ENCODE measurements at places on chromosomes 13 and 19.
A peak's percentile ranks its signal among the peaks of the same experiment; 100 is the strongest.

DNA sequence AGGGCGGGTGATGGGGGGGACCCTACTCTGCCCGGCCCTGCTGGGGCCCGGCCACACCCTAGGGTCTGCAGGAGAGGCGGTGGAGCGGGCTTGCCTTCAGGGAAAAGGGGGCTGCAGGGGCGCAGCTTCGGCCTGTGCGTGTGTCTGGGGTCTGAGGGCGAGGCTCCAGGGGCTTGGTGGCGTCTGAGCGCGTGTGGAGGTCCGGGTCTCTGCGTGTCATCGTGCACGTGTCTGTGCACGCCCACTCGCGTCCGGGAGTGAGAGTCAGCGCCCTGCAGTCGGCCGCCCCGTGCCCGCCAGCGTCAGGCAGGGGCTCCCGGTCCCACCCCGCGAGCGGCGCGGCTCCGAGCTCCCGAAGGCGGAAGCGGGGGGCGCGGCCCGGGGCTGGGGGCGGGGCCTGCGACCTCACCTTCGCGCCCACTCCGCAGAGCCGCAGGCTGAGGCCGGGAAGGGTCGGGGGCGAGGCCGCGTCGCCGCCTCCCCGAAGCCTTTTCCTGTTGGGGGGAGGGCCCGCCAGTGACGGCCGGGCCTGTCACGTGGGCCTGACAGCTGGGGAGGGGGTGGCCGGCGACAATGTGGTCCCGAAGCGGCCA, at the start of gene ARHGAP45:
Gene ARHGAP45, plus strand, starts transcription at position 420 of the 593 bp plus-strand sequence. CDS start 239 bp downstream, outside the sequence.
- peak; percentile 87 for DNase-seq

DNA sequence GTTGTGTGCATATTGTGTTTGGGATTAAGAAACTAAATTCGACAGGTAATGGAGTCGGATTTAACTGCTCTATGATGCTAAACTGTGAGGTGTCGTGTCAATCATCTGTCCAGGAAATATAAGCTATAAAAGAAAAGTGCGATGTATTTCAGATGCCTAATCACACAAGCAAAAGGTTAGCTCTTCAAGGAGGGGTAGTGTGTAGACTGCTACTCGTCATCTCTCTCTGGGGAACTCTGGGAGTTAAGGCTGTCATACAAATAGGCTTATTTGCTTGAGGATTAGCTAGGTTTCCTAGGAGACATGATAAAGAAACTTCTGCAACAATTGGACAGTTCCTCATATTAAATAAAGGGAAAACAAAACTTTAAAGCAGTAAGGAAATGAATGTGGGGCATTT, 462.1 kb downstream of the OLFM4 start:
- DNase-seq, result no peak

- DNase-seq, result no peak
These were observed 17.6 kb downstream of the TJP3 start for GRCh38 chr19:3725640-3726310.

GRCh38 chr19:14761607-14762006, 16.8 kb downstream of the ADGRE2 start:
- no peak for DNase-seq

DNA sequence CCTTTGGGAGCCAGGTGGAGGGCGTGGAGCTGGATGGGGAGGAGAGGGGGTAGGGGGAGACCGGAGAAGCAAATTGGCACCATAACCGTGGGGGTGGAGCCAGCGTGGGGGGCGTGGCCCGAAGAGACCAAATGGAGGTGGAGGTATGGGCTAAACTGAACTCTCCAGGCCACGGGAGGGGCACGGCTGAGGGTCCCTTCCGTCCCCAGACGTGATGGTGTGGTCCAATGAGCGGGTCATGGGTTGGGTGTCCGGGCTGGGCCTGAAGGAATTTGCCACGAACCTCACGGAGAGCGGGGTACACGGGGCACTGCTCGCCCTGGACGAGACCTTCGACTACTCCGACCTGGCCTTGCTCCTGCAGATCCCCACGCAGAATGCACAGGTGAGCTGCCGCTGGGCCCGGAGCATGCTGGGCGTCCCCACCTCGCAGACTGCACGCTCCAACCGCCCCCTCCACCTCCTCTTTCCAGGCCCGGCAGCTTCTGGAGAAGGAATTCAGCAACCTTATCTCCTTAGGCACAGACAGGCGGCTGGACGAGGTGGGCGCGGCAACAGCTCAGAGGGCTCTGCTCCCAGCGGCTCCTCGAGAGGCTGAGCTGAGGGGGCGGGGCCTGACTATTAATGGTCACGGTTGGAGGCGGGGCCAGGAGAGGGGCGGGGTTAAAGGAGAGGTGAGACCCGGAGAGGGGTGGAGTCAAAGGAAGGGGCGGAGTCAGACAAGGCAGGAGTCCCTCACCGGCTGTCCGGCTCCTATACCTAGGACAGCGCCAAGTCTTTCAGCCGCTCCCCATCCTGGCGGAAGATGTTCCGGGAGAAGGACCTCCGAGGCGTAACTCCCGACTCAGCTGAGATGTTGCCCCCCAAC, 6.2 kb downstream of the HRC start:
- DNase-seq, result peak; percentile 64

GRCh38 chr13:59963827-59964226, 199.9 kb downstream of the DIAPH3 start:
- DNase-seq, result no peak

DNA sequence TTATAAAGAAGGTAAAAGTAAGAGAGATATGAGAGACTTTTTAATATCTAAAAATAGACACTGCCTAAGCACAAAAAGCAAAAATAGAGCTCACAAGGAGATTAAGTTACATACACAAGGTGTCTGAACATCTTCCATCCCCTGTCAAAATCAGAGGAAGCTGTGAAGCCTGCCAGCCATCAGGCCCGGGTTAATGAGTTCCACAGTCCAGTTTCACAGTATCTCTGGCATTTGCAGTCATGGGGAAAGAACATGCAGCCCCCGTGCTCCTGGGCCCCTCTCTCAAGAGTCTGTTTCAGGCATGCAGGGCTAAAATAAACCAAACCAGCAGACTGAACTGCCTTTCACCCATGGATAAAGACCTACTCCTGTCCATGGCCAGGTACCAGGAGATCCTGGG, 79.2 kb downstream of the TBC1D4 start:
- DNase-seq, result no peak

- DNase-seq, result no peak
These were observed 145.8 kb upstream of the SOX1 start for GRCh38 chr13:111920932-111921705.

DNA sequence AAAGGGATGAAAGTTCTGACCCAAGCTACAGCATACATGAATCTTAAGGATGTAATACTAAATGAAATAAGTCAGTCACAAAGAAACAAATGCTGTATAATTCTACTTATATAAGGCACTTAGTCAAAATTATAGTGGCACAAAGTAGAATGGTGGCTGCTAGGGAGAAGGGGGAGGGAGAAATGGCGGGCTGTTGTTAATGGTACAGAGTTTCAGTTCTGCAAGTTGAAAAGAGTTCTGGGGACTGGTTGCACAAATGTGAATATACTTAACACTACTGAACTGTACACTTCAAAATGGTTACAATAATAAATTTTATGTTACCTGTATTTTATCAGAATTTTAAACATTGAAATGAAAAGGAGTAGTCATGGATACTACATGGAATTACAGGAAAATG, 48.9 kb upstream of the CLDN10 start:
- no peak for DNase-seq

DNA sequence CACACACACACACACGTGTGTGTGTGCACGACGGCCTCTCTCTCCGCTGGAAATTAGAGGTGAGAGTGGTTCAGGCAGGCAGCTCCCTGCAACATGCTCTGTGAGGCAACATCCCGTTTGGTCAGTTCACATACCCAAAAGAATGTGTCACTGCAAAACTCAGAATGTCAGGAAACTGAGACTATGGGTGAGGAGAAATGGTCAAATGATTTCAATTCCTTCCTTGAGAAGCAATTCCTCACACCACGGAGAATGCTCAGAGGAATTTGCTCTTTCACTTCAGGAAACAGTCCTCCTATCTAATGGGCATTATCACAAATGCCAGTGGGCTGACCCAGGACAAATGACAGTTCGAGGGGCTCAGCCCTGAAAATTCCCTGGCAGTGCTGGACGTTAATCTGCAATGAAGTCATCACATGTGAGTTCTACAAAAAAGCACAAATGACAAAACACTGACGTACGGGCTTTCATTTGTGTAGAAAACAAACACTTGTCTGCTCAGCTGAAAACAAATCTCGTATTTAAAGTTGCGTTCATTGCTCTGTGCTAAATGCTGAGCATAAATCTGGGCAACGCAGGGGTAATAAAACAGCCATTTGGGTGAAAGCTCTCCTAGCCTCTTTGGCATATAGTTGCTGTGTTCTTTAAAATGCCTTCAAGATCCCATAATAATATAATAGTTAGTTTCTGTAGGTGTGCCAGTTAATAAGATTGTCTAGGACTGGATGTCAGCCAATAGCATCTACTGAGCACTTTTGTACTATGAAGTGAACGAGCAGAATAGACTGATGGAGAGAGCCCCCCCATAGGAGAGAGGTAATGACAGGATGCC, 18.6 kb upstream of the LATS2 start:
- DNase-seq, result no peak

DNA sequence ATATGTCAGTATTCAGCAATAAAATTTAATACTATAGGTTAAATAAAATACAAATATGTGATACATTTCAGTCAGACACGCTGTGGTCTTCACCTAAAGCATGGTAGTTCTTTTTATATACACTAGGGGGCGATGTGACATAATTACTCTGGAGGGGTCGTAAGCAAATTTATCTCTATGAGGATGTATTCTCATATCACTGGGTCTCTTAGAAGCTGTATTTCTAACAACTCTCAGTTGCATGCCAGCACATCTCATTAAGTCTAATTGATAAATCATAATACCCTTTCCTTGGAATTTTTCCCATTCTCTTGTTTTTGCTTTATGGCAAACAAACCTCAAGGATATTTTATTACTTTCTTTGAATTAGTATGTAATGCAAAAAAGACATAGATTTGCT, 3.9 kb upstream of the PCDH17 start:
- no peak for DNase-seq

DNA sequence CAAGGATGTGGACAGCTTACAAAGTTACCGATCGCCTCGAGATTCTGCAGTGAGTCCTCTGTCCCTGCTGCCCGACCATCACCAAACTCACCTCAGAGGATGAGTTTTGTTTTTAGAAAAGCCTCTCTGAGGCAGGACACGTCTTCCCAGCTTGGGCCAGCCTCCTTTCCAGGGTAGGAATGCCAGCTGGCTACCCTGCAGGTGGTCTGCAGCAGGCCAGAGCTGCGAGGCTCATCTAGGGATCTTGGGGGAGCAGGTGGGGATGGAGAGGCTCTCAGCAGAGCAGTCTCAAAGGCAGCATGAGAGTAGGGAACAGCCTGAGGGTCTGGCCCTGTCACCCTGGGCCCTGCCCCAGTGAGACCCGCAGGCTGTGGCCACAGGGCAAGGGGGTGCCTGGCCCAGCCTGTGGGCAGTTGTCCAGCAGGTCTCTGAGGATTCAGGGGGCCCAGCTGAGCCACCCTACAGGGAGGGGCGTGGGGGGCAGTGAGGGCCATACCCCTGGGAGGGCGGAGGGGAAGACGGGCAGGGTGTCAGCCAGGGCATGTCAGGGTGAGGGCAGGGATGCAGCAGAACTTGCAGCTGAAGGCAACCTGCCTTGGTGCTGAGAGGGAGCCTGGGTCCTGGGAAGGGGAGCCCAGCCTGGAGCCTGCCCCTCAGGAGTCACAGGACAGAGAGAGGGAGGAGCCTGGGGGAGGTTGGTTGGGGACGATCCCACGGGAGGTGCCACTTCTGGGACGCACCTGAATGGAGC, 57.3 kb upstream of the TPM4 start:
- DNase-seq, result no peak

Data from central memory CD4-positive, alpha-beta T cell (primary cell).